ENCODE measurements at places on chromosomes 3 and 15. TPM values are rescaled to one million over a fixed set of nuclear protein-coding genes. Genes with fewer than 3 reads are reported as not detected.

DNA sequence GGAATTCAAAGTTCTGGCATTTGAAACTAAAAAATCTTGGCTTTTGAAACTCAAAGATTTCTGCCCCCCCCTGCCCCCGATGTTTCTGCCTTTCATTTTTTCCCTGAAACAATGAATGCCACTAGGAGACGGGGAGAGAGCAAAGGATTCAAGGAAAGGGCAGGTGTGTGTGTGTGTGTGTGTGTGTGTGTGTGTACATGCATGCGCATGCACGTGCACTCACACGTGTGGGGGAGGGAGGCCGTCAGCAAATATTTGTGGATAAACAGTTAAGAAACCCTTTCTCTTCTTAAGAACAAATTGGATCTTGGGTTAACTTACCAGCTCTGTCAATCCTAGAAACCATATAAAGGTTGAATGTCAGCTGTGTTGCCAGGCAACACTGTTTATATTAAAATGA is 29.2 kb upstream of the CCDC174 start:
- DNase-seq: no peak

The SPINK8 gene
- total RNA-seq: not detected

DNA sequence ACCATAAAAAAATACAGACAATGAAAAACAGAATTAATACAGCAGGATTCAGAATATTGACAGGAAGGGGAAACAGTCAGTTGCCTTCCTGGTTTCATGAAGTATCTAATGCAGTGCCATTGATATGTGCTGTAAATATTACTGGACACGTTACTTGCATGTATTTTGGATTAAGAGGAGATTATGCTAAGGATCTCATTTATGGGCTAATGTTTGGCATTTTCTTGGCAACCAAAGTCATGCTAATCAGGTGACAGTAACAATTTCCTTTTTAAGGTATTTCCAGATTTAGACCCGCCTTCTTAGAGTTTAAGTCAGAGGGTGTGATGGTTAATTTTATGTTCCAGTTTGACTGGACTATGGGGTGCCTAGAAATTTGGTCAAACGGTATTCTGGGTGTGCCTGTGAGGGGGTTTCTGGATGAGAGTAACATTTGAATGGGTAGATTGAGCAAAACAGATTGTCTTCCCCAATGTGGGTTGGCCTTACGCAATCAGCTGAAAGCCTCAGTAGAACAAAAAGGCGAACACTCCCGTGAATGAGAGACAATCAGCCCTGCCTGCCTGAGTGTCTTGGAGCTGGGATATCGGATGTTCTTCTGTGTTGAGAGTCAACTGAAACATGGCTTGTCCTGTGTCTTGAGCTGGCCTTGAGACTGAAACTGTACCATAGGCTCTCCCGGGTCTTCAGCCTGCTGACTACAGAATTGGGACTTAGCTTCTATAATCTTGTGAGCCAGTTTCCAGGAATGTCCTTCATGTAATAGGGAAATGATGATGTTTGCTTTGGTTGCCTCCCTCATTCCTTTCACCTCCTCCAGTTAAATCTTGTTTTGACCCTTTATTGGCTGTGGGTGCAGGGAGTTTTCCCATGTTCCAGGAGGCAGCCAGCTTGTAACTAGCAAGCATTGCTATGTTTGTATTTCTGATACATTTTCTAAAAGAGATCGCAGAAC is 10.5 kb downstream of the SQOR start:
- DNase-seq: peak; percentile 36

GRCh38 chr3:69326855-69327300 is 59.0 kb downstream of the FRMD4B start:
- no peak for DNase-seq

DNA sequence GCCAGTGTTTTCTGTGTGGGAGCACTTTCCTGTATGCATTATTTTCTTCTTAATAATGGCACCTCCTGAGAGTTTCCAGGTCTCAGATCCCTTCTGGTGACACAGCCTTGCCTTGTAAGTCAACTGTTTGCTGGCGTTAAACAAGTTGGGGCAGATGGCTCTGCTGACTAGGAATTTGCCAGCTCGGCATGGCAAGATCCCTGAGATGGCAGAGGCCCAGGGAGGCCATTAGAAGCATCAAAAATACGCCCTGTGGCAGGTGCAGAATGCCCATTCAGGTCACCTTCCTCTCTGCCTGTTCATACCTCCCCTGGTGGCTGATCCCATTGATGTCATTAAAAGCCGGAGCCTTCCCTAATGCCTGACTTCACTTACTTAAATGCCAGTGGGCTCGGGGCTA is 320.9 kb upstream of the CTDSPL start:
- no peak for DNase-seq

DNA sequence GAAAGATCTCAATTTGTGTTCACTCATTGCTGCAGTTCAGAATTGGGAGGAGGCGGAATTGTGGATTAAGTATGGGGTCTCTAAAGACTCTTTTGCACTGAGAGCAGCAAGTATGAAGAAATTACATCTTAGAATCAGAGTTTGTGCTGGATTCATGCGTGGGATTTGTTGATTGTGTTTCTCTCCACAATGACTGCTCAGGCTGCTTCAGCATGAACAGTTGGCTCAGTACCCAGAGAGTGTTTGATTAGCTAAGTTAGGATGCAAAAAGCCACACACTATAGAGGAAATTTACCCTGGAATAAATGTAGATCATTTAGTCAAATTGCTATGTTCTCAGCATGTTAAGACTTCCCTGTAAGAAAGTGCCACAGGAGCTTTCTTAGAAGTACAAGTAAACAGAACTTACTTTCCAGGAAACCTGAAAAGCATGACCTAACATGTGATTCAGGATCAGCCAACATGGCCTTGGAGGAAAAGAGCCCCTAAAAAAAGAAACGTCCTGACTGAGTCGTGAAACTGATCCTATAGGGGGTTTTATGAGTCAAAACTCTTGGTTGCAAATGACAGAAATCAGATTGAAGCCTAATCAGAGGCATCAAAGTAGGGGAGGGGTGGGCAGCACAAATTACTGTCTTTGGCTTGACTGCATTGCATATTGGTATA is 32.6 kb downstream of the HHLA2 start:
- no peak for DNase-seq

DNA sequence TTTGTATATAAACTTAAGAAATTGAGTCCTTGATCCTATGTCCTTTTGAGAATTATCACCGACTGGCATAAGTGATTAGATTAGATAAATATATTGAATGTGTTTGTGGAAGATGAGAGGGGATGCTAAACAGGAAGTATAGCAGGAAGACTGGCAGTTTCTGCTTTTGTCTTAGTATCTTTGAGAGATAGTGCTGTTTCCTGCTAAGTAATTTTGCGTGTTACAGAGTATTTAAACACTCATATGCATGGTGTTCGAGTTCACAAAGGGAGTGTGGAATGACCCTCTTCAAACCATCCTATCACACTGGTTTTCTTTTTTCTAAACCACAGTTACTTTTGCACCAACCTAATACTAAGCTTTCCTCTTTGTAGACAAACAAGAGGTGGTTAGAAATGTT is 106.0 kb downstream of the KLHL25 start:
- no peak for DNase-seq

The CYP1A1 gene
- 3.3 TPM for total RNA-seq

The CLSTN2 gene
- 7.6 TPM for total RNA-seq

GRCh38 chr3:190701096-190701532 is 161.4 kb downstream of the GMNC start:
- peak; percentile 74 for DNase-seq

DNA sequence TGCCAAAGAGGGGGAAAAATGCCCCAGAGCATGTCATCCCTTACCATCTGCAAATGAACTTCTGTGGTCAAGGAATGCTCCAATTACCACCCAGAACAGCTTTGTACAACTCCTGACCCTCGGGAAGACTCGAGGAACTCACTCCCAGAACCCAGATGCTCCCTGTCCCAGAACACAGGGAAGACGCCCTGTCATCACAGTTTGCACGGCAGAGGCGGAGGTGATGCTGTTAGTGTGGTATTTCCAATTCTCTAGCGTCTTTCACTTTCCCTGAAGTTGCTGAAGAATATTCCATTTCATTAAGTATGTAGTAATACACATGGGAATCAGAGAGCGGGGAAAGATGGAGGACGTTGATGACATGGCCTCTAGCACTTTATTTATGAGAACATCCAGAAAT is 193.7 kb downstream of the TIGIT start:
- no peak for DNase-seq

DNA sequence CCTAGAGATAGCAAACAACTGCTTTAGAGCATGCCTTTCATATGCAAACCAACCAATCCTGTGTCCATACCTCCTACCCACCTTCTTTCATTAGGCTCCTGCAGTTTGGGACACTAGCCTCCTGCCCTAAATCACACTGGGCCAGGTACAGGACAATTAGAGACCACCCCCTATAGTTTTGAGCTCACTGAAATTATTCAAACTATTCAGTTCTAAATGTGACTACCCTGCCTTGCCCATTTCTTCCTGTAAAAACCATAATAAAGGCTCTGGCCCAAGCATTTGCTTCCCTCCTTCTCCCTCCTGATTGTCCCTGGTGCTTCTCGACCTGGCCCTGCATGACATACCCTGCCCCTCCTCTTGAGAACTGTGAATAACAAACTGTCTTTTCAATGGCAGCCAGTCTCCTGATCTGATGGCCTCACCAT is 31.4 kb upstream of the LRIG1 start:
- DNase-seq: no peak

- no peak for DNase-seq
Observed at GRCh38 chr3:22565393-22565792, 637.7 kb upstream of the UBE2E2 start.

The PLSCR2 gene
- not detected for total RNA-seq

- no peak for DNase-seq
Observed at GRCh38 chr3:138498991-138499390, 64.6 kb downstream of the ESYT3 start.

DNA sequence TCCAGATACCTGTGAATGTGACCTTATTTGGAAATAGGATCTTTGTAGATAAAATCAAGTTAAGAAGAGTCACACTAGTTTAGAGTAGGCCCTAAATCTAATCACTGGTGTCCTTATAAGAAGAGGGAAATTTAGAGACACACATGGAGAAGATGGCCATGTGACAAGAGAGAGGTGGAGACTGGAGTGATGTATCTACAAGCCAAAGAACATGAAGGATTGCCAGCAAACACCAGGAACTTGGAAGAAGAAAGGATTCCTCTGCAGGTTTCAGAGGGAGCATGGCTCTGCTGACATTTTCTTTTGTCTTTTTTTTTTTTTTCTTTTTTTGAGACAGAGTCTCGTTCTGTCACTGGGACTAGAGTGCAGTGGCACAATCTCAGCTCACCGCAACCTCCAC is 20.8 kb downstream of the ARHGEF3 start:
- no peak for DNase-seq

DNA sequence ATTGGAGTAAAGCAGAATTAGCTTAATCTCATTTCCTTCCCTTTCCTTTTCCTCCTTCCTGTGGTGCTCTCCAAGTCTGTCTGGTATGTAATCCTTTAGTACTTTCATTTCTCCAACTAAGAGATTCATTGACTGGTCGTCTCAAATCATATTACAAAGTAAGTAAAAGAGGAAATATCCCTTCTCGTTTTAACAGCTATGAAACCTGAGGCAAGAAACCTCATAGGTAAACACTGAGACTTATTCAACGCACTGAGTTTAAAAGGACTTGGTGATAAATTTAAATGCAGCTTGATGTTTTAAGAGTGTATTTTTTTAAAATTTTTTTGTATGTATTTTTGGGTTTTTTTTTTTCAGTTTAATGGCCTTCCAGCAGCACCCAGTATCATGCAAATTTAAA is 117.2 kb upstream of the LRRC3B start:
- DNase-seq: no peak

The PDZRN3 gene
- total RNA-seq: 1.7 TPM

DNA sequence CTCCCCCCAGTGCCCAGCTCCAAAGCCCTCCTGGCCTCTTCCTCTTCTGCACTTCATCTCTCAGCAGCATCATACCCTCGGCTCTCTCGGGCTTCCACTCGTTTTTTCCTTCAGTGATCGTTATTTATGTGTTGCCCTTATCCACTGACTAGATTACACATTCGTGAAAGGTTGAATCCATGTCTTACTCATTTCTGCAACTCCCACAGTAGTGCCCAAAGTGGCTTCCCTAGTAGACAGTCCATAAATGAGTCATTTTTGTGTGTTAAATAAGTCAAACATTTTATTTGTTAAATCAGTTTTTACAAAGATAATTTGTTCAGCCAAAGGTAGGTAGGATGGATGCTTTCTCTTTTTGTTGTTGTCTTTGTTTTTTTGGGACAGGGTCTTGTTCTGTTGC is 87.4 kb downstream of the CRTC3 start:
- no peak for DNase-seq

GRCh38 chr15:80820092-80820491 is 40.9 kb downstream of the CEMIP start:
- no peak for DNase-seq

The ARHGAP31 gene
- 10.5 TPM for total RNA-seq

All from M059J (cell line).